Fibroblast of villous mesenchyme (primary cell): ENCODE measurements at places on chromosomes 12 and 14. TPM values are rescaled to one million over a fixed set of nuclear protein-coding genes. Genes with fewer than 3 reads are reported as not detected.
A peak's percentile ranks its signal among the peaks of the same experiment; 100 is the strongest.

DNA sequence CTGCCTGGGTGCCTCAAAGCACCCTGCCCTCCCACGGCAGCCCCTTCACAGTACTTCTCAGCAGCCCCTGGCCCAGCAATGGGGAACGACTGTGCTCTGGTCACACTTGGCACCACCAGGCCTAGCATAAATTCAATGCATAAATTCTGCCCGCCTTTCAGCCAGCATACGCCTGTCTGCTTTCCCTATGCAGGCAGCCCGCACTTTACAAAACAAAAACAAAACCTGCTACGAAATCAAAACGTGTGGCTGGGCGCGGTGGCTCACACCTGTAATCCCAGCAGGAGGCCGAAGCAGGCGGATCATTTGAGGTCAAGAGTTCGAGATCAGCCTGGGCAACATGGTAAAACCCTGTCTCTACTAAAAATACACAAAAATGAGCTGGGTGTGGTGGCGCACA is 33.5 kb downstream of the SNRNP35 start:
- no peak for DNase-seq

- DNase-seq = peak; percentile 55
Measured at GRCh38 chr12:114916124-114916523, 232.1 kb upstream of the TBX3 start.

DNA sequence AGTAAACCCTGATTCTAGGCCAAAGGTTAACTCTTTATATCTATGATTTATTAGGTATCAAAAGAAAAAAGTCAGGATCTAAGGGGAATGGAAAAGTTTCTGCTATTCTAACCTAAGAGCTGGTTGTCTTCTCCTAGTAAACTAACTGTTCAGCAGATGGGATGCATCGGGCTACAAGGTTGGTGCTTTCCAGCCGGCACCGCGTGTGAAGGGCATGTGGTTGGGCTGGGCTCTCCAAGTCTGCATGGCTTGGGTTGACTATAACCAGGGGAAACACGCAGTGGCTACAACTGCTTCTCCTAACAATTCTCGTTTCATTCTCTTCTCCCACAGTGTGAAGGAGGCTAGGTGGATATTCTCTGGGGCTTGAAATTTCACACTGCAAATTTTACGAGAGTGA is 354.5 kb downstream of the APAF1 start:
- DNase-seq = no peak

- no peak for DNase-seq
Measured at GRCh38 chr14:33967138-33967537, 16.3 kb upstream of the EGLN3 start.

GRCh38 chr12:130704606-130705005 is 11.5 kb downstream of the RIMBP2 start:
- DNase-seq = no peak

DNA sequence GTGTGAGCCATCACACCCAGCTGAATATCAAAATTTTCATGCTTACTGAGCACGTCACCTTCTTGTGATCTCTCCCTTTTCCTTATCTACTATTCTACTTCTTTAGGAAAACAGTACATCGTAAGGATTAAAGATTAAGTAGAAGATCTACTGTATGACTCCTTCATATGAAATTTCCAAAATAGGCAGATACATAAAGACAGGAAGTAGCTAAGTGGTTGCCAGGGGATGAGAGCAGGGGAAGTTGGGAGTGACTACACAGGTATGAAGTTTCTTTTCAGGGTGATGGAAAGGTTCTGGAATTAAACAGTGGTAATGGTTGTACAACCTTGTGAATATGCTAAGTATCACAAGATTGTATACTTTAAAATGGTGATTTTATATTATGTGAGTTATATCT is 36.5 kb upstream of the CERS5 start:
- DNase-seq = no peak

DNA sequence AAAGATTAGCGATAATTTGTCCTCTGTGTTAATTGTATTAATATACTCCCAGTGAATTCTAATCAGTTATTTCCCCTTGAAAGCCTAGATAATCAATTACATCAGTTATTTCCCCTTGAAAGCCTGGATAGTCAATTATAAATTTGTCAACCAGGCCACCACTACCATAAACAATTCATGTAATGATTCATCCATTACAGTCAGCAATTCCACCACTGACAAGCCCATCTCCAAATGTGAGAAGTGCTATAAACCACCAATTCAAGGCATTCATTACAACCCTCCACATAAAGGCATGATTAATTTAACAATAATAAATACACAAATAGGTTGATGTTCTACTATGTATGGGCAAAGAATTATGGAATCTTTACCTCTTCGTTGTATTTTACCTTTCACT is 40.9 kb downstream of the INTS13 start:
- no peak for DNase-seq

DNA sequence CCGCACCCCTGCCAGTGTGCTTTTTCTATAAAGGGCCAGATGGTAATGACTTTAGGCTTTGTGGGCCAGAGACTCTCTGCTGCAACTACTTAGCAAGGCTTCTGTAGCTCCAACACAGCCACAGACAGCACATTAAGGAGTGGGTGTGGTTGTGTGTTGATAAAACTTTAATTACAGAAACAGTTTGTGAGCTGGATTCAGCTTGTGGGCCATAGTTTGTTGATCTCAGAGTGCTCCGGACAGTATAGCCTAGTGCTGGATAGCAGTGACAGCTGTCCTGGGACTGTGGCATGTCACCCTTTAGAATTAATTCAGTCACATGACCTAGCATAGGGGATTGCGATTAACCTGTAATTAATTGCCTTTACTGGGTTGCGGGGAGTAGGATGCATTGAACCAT is 109.7 kb downstream of the ZNF664 start:
- no peak for DNase-seq

DNA sequence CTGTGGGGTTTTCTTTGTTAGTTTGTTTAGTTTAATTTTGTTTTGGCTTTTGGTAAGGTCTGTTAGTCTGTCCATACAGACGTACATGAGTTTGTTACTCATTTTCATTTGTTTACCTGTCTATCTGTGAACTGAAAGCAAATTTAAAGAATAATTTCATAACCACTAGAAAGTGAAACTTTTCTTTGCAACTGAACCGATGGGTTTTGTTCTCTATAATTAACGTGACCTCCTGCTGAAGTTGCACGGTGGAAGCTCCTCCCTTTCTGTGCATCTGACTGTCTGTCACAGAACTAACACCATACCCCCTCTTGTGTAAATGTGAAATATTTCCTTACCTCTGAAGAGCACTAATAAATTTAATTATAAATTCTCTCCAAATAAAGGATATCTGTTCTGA is 595.5 kb downstream of the GALC start:
- DNase-seq = no peak

DNA sequence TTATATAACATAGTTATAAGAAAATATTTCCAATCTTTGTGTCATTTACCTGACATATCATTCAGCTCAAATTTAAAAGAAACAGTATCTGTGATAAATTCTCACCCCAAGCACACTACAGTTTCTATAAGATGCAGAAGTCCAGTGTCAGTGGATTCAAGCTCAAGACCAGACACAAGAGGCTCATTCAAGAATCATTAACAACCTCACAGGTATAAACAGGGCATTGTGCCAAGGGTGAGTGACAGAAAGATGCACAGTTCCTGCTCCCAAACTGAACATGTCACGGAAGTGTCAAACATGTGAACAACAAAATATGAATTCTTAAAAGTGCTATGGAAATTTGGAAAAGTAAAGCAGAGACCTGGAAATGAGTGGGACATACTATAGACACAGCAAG is 12.8 kb downstream of the ATP2B1 start:
- no peak for DNase-seq

- no peak for DNase-seq
Measured at GRCh38 chr14:30158299-30158698, 230.7 kb upstream of the PRKD1 start.

GRCh38 chr12:68636268-68636667 is 25.6 kb downstream of the RAP1B start:
- DNase-seq = peak; percentile 88

DNA sequence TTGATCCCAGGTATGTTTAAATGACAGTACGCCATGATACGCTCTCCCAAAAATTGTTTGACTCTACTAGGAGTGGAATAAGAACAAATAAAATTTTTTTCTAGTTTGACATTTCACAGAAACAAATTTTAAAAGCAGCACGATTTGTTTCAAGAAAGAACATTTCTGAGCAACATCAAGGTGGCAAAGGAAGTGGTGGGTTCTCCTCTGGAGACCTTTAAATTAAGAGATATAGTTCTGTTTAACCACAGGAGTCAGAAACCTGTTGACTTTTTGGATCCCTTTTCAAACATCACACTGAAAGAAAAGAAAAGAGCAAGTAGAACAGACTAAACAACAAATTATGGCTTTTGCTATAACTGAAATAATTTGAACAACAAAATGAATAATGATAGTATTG is 2.5 kb upstream of the SLC6A13 start:
- no peak for DNase-seq

GRCh38 chr12:53950789-53951576 is 3.7 kb upstream of the HOXC12 start:
- no peak for DNase-seq

- peak; percentile 12 for DNase-seq
Measured at GRCh38 chr14:73105050-73105449, 31.3 kb upstream of the PSEN1 start.

DNA sequence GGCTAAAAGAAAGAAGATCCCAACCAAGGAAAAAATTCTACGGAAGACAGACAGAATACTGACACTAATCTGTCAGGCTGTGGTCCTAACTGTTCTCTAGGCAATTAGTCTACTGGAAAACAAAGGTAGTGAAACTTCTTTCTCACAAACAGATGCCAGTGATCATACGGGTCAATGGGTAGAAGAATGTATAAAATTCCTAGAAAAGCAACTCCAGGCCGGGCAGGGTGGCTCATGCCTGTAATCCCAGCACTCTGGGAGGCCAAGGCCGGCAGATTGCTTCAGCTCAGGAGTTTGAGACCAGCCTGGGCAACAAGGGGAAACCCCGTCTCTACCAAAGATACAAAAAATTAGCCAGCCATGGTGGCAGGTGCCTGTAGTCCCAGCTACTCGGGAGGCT is 64.8 kb downstream of the HECTD4 start:
- no peak for DNase-seq

- DNase-seq = no peak
Measured at GRCh38 chr12:21815306-21816062, 41.0 kb upstream of the KCNJ8 start.

DNA sequence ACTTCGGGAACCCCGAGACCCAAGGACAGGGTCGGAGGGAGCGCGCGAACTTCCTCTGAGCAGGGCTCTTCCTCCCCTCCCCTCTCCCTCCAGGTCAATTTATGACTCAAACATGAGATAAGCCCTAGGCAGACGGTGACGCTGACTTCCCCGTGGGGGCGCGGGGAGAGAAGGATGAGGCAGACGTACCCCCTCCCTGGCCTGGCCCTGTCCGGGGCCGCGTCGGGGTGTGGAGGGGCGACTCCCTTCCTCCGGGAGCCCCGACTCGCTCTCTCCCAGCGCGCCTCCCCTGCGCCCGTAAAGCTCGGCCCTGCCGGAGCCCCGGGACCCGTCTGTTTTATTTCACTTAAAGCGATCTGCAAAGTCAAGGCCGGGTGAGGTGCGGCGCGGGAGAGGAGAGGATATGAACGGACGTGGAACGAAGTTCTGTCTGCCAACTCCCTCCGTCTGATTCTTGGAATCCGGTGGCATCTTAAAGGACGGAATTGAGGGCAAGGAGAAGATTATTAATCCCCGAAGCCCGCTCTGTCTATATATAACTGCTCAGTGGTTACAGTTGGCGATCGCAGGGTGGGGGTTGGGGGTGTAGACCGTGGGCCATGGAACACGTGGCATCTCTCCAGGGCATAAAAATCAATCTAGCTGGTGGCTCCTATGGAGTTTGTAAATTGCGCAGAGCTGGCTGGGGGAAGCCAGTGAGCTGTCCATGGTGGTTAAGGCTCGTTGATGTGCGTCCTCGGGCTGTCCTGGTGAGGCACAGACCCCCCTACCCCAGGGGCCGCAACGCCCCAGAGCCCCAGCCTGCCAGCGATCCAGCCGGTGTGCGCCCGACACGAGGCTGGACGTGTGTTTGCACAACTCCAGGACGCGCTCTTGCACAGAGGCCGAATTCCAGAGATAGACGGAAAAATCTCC is 2.9 kb upstream of the PTHLH start:
- peak; percentile 58 for DNase-seq

DNA sequence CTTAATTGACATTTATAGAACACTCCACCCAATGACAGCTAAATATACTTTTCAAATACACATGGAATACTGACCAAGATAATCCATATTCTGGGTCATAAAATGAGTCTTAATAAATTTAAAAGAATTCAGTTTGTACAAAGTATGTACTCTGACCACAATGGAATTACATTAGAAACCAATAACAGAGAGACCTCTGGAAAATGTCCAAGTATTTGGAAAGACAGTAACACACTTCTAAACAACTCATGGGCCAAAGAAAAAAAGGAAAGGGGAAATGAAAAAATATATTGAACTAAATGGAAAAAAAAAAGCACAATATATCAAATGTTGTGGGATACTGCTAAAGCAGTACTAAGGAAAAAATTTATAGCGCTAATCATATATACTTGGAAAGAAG is 52.0 kb downstream of the CRACR2A start:
- peak; percentile 64 for DNase-seq

- DNase-seq = no peak
Measured at GRCh38 chr14:94671870-94672444, 59.8 kb downstream of the SERPINA3 start.

Gene SLC10A1
- total RNA-seq = not detected in 2 replicates

Gene NANOG
- total RNA-seq = not detected in 2 replicates

Gene RGS6
- not detected in 2 replicates for total RNA-seq

Gene PIK3C2G
- not detected in 2 replicates for total RNA-seq

Gene LMNTD1
- not detected in 2 replicates for total RNA-seq

Gene GPR132
- total RNA-seq = under 0.01 TPM in 1 of 2 replicates, not detected in the other

Gene ASIC1
- total RNA-seq = 1.3 and 1.6 TPM in 2 replicates

Gene ITGA7
- 1.3 TPM in 2 replicates for total RNA-seq

Gene PAH
- not detected in 2 replicates for total RNA-seq

Gene GALNT16
- total RNA-seq = under 0.01 TPM in 2 replicates

Gene ADCY4
- 4.2 and 18.1 TPM in 2 replicates for total RNA-seq

Gene TNFRSF1A
- total RNA-seq = 125 and 174 TPM in 2 replicates

Gene WSB2
- total RNA-seq = 156 and 171 TPM in 2 replicates
